ENCODE measurements at places on chromosomes 7 and 10.

DNA sequence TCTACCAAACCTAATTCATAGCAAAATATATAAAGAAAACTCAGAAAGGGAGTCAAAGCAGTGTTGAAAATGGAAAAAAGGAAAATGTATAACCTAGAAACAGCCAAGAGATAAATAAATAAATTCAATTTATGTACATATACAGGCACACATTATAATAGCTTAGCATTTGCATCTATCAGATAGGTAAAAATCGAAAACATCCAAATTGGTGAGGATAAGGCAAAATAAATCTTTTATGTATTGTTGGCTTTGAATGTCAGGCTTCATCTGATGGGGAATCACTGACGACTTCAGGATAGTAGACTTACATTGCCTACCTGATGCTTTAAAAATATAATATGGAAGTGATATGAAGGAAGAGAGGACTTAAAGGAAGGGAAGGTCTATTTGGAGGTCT, 20.6 kb upstream of the CHRM2 start:
- no peak for DNase-seq

DNA sequence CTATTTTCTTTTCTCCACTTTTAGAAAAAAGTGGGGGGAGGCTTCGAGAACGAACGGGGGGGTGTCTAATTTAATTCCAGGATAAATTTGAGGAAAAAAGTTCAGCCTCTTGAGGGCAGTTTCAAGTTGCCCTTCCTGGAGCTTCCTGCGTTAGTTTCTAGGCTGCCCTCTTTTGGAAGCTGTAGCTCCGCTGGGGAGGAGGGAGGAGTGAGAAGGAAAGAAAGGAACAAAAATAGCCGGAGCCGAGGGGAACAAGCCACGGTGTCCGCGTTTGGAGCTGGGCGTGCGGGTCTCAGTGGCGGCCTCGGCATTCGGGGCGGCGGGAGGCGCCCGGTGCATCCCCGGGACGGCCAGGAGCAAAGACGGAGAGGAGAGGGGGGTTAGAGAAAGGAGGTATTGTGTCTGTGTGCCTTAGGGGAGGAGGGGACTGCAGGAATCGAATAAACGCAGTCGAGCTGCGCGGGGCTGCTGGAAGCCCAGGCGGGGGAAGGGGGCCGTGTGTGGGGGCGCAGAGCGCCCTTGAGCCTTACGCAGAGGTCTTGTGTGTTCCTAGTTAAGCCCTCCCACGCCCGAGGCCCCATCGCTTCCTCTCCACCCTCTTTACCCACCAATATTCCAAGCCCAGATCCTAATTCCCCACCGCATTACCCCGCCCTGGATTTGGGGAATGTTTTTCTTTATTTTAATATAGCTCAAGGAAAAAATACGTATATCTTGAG, 2.0 kb upstream of the TNRC18 start:
- no peak for DNase-seq

DNA sequence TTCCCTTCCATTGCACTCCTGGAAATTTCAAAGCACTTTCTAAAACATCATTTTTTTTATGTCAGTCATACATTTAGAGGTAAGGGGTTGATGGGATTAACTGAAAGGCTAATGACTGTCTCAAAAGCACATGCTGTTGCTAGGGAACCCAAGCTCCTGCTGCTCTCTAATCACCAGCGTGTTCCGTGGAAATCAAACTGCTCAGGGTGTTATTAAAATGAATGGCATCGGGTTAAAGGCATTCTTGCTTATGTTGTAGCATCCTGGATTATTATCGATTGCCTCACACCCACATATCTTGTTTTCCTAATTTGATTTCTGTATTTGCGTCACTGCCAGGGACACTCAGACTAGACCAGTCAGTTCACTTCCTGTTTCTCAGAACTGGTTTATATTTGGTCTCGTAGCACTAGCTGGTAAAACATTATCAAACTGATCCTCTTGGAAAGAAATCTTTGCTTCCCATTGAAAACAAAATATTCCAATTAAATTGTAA, 216.5 kb upstream of the MKLN1 start:
- DNase-seq = no peak

DNA sequence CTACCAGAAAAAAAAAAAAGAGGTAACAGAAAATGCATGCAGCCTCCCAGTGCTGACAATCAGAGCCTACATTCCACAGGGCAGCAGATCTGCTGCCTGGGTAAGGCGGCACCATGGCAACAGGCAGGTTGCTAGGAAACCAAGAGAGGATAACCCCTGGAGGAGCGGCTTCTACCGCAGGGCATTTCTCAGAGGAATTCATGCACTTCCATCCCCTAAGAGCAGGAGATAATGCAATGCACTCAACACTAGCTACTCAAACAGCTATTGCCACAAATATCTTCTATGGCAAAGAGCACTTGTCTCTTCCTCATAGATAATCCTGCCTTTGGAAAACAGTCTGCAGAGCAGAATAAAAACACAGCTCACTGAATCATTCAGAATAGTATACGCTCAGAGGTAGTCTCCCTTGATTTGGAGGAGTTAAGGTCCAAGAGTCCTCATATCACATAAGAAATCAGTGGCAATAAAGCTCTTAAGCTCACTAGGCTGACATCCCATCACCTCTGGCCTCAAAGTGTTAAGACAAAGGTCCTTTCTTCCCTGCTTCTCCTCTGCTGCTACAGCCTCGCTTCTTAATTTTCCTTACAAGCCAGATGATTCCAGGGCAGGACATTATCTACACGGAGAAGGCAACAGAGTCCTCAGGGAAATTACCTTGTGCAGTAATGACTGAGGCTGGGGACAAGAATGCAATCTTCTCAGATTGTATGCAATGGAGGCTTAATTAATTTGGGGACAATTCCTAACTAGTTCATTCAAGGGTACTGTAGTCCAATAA, 10.7 kb downstream of the PSAP start:
- DNase-seq = no peak

- no peak for DNase-seq
These were observed 62.8 kb downstream of the BICC1 start for GRCh38 chr10:58575491-58575890.

DNA sequence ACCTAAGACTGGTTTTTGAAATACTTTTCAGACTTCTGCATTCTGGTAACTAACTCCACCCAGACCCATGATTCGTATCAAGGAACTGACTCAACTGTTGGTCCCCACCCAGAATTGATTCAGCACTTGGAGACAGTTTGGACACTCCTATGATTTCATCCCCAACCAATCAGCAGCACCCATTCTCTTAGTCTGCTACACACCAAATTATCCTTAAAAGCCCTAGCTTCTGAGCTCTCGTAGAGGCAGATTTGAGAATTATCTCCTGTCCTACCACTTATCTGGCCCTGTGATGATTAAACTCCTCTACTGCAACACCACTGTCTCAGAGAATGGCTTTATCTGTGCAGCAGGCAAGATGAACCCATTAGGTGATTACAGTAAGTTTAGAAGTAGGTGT, 7.7 kb upstream of the GSTO1 start:
- DNase-seq = no peak

DNA sequence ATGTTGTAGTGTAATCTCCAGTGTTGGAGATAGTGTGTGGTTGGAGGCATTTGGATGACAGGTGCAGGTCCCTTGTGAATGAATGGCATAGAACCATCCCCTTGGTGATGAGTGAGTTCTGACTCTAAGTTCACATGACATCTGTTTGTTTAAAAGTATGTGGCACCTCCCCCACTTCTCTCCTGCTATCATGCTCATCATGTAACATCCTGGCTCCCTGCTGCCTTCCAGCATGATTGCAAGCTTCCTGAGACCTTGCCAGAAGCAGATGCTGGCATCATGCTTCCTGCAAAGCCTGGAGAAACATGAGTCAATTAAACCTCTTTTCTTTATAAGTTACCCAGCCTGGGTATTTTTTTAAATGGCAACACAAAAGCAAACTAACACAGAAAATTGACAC, 499.0 kb upstream of the SEMA3D start:
- no peak for DNase-seq

DNA sequence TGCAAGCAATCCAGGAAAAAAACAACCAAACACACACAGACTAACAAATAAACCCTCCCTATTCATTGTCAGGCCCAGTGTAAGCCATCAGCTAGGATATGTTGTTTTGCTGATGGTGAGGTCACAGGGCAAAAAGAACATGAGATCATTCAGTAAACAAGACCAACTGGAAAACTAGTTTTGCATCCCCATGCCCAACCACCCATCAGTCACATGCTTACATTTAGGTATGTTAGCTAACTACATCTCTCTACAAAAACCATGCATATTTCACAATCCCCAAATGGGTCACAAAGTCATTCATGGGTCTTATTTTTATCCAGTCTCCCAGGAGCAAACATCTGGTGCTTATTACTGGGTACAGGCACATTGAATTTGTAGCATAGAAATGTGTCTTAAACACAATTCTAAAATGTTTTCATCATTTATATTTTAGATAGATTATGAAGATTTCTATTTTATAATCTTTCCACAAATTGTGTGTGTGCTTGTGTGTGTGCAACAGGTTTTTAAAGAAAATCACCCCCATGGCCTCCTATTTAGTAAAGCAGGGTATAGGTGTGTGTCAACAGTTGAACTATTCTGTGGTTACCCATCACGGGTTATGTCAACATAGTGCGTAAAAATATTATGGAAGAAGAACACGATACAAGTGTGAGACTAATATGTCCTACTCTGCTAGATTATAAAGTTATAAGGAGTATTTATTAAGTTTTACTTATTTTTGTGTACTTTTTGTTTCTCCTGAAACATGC, 103.8 kb upstream of the AKR1E2 start:
- DNase-seq = no peak

DNA sequence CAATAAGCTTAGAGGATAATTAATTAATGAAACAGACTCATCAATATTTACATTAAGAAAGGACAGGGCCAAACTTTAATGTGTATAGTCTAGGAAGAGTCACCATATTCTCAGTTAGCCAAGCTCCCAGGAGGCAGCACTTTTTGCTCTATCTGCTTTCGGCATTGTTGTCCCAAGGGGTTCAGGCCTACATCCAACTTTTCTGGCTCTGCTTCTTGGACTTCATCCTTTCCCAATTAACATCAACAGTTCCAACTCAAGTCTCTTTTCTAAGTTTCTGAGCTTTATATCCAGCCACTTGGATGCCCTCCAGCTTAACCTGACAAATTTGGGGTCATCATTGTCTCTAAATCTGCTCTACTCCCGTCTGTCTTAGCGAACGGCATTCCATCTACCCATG, 42.8 kb downstream of the GLI3 start:
- DNase-seq = no peak

- DNase-seq = no peak
These were observed 216.2 kb upstream of the PRKCQ start for GRCh38 chr10:6796231-6796630.

- DNase-seq = no peak
These were observed 378.0 kb upstream of the AKR1E2 start for GRCh38 chr10:4448030-4448429.

Measured in activated naive CD8-positive, alpha-beta T cell treated with anti-CD3 and anti-CD28 coated beads, Interleukin-2, amount 50 U/mL, for 24 hours (primary cell).